Neuronal stem cell (in vitro differentiated cells): ENCODE measurements at places on chromosomes 2 and 18.

DNA sequence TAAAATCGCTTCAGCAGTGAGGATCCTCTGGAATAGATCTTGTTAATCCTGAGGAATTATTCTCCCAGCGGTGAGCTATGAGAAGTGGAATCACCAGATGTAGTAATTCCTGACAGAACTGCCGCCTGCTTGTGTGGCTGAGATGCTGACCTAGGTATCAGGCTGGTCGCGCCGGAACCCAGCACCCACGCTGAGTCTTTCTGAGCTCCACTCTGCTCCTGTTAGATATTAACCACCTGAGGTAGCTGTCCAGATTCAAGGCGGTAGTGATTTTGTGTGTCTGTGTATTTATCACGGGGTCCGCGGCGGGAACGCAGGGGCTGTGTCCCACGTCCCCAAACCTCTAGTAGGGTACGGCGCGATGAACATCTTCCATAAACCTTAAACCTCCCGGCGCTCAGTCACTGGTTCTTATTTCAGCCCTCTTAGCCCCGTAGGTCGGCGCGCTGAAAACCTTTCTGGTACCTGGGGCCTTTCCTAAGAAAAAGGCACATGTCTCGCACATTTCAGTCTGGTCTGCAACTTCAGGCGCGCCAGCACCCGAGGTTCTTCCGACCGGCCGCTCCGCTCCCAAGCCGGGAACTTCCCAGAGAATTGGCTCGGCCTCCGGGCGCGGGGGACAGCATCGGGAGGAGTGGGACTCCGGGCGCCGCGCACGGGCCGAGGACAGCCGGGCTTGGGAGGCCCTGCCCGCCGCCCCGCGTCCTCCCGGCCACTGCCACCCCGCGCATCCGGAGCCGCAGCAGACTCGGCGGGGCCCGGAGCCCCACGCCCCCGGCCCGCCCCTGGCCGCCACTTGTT is 542 bp upstream of the CNNM3 start:
- no peak for DNase-seq

DNA sequence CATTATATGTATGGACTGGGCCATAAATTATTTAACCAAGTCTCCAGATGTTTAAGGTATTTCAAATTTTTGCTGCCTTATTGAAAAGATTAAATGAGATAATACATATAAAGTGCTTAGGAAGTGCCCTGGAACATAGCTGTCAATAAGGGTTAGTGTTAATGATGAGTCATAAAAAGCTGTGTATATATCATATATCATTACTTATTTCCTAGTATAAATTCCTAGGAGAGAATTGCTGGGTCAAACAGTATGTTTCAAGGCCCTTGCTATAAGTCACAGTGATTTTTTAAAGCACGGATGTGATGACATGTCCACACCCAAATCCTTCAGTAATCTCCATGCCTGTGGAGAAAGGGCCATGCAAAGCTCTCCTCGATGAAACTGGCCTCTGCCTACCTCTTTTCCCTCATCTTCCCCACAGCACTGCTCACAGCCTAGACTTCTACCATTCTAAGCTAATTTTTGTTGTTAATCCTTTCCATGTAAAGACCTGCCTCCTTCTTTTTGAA is 8.5 kb downstream of the ZNF2 start:
- DNase-seq, result no peak

DNA sequence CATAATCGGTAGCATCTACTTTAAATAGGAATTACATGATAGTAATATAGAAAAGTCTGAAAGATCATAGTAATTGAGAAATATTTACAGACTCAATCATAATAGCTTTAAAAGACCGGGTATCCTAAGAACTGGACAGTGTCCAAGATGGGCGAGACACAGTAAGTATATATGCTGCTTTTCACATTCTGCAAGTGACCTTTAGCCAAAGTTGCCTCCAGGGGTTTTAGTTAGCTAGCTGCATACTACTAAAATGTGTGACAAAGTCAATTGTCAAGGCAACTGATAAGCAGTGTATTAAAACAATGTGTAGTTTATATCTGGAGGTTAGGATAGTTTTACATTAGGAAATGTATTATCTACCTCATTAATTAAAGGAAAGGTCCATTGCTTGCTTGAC is 24.6 kb downstream of the CD302 start:
- no peak for DNase-seq

DNA sequence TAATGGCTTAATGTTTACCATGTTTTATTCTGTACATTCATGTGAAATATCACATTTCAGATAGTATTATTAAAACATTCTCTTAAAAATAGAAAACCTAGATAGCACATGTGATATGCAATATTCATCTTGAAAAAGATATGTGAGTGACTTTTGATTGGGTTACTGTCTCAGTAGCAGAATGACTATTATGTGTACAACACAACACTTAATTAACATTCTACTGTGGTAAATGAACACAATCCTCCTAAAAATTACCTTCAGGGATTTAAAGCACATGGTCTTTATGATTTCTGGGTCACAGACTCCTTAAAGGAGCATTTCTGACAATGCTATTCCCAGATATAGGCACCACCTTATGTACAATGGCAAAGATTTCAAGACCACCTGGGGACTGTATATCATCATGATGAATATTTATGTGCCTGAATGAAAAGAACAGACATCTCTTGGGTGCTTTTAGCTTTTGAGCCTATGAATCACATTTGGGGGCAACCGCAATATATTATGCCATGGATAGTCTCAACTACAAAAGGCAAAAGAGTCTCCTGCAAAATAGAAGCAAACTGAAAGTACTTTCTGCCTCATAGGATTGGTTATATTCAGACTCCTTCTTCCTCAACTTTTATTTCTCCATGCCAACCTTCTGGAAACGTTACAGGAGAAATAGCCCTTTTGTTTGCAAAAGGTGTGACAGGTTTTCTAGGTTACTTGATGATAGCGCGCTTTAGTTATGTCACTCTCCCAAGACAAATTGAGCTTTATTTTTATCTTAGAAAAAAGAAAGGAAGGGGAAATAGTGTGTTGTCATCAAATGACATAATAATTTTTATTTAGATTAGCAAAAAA is 259.0 kb downstream of the CALCRL start:
- no peak for DNase-seq

DNA sequence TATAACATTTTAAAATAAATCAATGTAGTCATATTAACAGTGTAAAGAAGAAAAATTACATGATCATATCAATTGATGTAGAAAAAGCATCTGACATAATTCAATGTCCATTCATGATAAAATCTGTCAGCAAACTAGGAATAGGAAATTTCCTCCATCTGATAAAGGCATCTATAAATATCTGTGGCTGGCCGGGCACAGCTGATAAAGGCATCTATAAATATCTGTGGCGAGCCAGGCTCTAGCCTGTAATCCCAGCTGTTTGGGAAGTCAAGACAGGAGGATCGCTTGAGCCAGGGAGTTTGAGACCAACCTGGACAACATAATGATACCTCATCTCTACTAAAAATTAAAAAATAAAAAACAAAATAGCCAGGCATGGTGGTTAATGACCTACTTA is 18.1 kb upstream of the RANBP2 start:
- DNase-seq, result no peak
